ENCODE measurements at places on chromosomes 11 and 22. TPM values are rescaled to one million over a fixed set of nuclear protein-coding genes. Genes with fewer than 3 reads are reported as not detected.
A peak's percentile ranks its signal among the peaks of the same experiment; 100 is the strongest.

ACTN3 gene
- 0.57 TPM for total RNA-seq

DNA sequence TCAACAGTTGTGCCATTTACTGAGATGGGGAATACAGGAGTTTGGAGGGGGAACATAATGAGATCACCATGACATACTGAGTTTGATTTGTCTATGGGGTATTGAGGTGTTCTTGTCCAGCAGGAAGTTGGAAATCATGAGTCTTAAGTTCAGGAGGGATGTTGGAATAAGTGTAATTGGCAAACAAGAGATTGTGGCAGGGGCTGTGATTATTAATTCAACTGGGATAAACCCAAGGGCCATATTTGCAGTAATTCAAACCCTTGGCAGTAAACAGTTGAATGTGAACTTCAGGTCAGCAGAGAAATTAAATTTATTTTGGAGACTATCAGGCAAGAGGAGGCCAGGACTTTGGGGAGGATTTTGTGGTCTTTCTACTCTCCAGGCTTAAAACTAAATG lies 33.4 kb downstream of the ADM start:
- H3K27ac ChIP-seq: no peak overlapping the region
- H3K4me3 ChIP-seq: no peak overlapping the region
- H3K36me3 ChIP-seq: no peaks in the 10 kb centered on the region
- DNase-seq: no peak
- H3K4me1 ChIP-seq: no peaks in the 10 kb centered on the region

DNA sequence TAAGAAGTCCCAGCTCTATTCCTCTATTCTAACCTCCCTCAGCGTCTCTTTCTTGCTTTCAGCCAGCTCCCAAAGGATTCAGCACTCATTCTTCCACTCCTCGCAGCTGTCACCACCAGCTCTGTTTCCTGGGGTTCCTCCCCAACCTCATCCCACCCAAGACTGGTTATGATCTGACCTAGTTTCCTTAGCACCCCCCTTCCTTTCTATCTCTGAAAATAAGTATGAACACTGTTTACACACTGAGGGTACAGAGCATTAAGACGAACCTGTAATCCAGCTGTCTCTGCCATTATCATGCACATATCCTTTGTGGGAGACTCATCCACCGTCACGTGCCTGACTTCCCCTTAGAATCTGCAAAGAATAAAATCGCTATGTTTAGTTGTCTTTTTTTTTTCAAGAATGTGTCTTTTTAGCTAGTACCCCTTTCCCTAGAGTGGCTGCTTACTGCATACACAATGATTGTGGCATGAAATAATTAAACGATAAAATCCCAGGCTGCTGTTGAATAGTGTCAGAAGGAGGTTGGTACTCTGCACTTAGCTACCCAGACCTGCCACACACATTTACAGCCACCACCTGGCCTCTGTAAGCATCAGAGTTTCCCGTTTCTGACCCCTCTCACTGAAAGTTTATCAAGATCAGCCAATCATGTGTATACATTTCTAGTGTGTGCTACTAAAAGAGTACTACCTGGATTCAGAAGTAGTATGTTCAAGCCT lies 26.9 kb upstream of the CSTF3 start:
- H3K27ac ChIP-seq: no peak overlapping the region
- no peak for DNase-seq
- no peaks in the 10 kb centered on the region for H3K4me1 ChIP-seq
- no peaks in the 10 kb centered on the region for H3K36me3 ChIP-seq

DNA sequence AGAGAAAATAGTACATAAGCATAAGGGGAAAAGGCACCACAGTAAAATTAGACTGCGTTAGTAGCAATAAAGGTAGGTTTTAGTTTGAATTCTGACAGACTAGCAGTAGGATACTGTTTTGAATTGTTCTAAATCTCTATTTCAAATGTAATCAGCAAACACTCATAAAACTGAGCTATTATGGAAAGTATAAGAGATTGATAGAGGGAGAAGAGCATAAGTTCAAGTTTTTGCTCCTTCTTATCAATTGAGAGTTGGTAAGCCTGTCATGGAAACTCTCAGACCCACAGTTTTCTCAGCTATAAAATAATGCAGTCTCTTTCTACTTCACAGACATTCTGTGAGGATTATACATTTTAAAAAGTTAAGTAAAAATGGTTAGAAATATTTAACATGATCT lies 840.2 kb upstream of the CNTN5 start:
- H3K4me1 ChIP-seq: peaks cover 6% of the 10 kb centered on the region
- no peak overlapping the region for H3K4me3 ChIP-seq
- H3K36me3 ChIP-seq: no peaks in the 10 kb centered on the region

SCGB1A1 gene
- total RNA-seq: not detected

- DNase-seq: no peak
- no peaks in the 10 kb centered on the region for H3K4me1 ChIP-seq
- no peaks in the 10 kb centered on the region for H3K36me3 ChIP-seq
- no peak overlapping the region for H3K4me3 ChIP-seq
- no peak overlapping the region for H3K27ac ChIP-seq
These were observed 880.8 kb downstream of the FAM181B start for GRCh38 chr11:81852896-81853295.

DNA sequence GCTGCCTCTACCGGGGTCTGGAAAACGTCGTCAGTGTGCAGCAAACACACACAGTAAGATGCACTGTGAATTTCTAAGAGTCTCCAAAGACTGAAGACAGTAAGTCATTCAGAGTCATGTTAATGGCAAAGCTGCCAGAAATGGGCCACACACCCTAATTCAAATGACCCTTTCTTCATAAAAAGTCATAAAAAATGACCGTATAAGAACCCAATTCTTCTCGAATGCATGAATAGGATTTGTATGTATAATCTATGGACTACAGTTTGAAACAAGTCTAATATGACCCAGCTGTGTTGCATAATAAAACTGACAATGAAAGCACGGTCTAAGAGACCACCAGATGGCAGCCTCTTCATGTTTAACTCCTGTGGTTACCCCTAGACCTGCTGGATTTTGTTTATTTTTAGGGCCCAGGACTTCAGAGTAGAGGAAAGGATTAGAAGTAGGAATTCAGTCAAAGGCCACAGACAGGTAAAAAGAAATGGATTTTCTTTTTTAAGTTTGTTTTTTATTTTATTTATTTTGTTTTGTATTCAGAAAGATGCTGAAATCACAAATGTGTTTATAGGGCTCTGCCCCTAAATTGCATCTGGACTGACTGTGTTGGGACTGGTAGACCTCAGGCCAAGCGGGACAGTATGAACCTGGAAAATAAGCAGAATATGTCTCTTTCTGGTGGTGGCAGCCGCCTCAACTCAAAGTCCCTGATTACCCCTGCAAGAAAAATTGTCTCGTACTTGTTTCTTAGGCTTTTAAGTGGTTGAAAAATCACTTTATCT lies 32.1 kb upstream of the SLC5A12 start:
- DNase-seq: no peak
- H3K36me3 ChIP-seq: no peaks in the 10 kb centered on the region
- H3K27ac ChIP-seq: no peak overlapping the region
- H3K27me3 ChIP-seq: no peaks in the 10 kb centered on the region
- no peaks in the 10 kb centered on the region for H3K4me1 ChIP-seq

P2RX6 gene
- total RNA-seq: 0.71 TPM

RIMBP3B gene
- 0.29 TPM for total RNA-seq

TMPRSS6 gene
- 7.6 TPM for total RNA-seq

DNA sequence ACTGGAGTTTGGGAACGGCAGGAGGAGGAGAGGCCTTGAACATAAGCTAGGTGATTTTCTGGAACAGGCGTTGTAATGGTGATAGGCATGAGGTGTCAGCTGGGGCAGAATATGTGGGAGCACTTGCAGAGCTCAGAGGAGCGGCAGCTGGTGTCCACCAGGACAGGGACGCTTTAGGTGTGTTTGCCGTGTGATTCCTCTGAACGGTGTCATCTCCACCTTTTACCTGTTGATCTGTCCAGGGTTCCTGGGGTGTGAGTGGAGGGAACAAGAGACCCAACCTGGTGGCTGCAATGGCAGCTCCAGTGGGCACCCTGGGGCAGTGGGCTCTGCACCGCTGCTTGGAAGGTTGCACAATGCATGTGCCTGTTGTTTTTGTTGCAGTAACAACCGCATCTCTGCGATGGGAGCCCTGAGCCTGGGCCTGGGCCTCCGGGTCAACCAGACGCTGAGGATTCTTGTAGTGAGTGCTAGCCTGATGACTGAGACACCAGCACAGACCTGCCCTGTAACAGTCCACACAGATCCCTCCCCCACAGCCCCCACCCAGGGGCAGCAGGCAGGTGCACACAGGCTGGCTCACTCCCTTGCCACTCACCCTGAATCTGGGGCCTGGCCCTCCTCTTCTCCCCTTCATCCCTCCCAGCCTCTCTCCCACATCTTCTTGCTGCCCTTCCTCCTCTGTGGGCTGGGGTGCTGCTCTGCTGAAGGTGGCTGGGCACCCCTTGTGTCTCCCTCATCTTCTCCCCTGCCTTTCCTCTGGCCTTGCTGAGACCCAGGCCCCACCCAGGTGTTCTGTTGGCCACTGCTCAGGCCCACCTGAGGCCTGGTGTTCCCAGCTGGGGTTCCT lies 9.2 kb downstream of the LRRC74B start:
- H3K27ac ChIP-seq: no peak overlapping the region
- no peak for DNase-seq
- H3K4me3 ChIP-seq: no peak overlapping the region
- no peaks in the 10 kb centered on the region for H3K36me3 ChIP-seq
- H3K27me3 ChIP-seq: no peaks in the 10 kb centered on the region

CDC45 gene
- total RNA-seq: 19.0 TPM

UBQLN3 gene
- not detected for total RNA-seq

DNA sequence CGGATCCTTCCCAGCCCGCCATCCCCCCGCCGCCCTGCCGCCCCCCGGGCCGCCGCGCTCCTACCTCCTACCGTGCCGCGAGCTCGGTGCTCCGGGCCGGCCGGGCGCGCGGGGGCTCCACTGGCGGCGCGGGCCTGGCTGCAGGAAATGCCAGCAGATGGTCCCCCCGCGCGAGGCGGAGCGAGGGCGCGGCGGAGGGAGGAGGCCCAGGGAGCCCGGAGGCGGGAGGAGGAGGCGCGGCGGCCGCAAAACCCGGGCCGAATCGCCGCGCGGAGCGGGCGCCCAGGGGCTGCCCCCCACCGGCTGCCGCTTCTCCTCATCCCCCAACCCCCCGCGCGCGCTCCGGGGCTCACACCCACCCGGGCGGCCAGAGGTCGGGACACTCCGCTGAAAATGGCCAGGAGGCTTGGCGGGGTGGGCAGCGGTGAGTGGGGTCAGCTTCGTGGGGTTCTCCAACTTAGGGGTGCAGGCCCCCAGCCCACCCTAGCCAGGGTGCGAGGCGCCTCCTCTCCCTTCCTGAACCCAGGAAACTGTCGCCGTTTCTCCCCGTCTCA lies at the start of gene OSBPL5:
TSS of gene OSBPL5 (minus strand) at position 159 of the 554 bp plus-strand sequence. CDS start 36,162 bp downstream, outside the sequence.
- H3K4me1 ChIP-seq: peaks cover 38% of the 10 kb centered on the region
- H3K36me3 ChIP-seq: no peaks in the 10 kb centered on the region

F2 gene
- total RNA-seq: 12.1 TPM

DNA sequence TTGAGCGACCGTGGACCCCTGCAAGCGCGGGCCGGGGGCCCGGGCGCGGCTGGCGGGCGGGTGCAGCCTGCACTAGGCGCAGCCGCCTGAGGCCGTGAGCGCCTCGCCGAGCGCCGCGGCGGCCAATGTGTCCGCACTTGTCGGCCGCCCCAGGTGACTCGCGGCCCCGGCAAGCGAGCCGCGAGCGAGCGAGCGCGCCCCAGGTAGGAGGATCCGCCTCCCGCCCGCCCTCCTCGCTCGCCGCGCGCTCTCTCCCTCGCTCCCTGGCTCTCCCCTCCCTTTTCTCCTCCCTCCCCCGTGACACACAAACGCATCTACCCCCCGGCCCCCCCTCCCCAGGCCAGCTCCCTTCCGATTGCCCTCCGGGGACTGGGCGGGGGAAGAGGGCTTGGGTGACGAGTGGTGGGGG lies at the start of gene WNT7B:
TSS of gene WNT7B (minus strand) at position 160 of the 409 bp plus-strand sequence. CDS start 408 bp downstream, outside the sequence.
- H3K4me3 ChIP-seq: peak within 1 kb of the TSS; percentile 83
- H3K4me1 ChIP-seq: peaks cover 11% of the 10 kb centered on the region
- peak within 1 kb of the TSS; percentile 76 for H3K27ac ChIP-seq
- H3K36me3 ChIP-seq: no peaks in the 10 kb centered on the region
- peaks cover 39% of the 10 kb centered on the region for H3K27me3 ChIP-seq

DNA sequence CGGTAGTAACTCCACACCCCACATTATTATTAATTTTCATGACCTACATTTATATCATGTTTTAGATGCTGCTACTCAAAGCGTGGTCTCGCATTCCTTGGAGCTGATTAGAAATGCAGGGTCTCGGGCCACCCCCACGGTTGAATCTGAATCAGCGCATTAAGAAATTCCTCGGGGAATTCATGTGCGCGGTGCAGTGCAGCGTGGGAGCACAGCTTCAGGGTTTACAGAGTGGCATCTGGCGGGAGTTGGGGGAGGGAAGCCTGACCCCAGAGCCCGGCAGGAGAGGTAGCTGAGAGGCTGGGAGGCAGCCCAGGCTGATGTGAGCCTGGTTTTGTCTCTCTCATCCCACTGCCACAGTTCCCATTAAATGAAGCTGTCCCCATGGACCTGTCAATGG lies 48.1 kb upstream of the DAGLA start:
- no peaks in the 10 kb centered on the region for H3K27me3 ChIP-seq
- peaks cover 33% of the 10 kb centered on the region for H3K4me1 ChIP-seq
- no peak for DNase-seq
- no peak overlapping the region for H3K27ac ChIP-seq
- H3K4me3 ChIP-seq: no peak overlapping the region
- no peaks in the 10 kb centered on the region for H3K36me3 ChIP-seq

GRCh38 chr11:22049276-22049675 lies 143.6 kb upstream of the ANO5 start:
- no peaks in the 10 kb centered on the region for H3K4me1 ChIP-seq
- DNase-seq: no peak
- H3K4me3 ChIP-seq: no peak overlapping the region
- no peaks in the 10 kb centered on the region for H3K27me3 ChIP-seq

- no peaks in the 10 kb centered on the region for H3K4me1 ChIP-seq
- no peak for DNase-seq
- no peak overlapping the region for H3K27ac ChIP-seq
These were observed 918 bp upstream of the OR51Q1 start for GRCh38 chr11:5420993-5421392.

MS4A6E gene
- not detected for total RNA-seq

KCNK7 gene
- 1.1 TPM for total RNA-seq

DNA sequence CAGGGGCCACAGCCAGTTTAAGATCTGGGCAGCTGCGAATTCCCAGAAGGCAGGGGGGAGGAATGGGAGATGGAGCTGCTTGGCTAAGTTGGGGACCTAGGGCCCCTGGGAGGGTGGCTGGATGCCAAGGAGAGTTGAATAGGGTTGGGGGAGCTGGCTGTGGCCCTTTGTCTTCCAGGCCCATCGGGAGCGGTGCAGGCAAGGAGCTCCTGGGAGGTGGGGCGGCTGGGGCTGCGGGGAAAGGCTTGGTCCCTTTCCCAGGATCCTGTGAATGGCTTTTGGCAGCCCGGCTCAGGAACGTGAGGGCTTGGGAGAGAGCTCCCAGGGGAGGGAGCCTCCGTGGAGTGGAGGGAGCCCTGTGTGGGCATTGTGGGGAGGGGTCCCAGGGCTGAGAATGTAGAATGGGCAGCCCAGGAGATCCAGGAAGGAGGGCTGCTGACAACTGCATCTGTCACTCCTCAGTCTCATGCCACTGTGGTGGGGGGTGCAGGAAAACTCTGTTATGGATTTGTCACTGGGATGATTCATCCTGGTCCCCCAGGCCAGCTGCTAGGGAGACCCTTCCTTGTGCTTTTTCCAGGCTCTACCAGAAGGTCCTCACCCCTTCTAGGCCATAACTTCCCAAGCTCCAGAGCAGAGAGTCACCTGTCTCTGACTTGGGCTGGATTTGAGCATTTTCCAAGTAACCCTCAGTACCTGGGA lies 6.0 kb downstream of the FREY1 start:
- no peaks in the 10 kb centered on the region for H3K36me3 ChIP-seq
- peaks cover 4% of the 10 kb centered on the region for H3K4me1 ChIP-seq
- H3K27ac ChIP-seq: peak overlapping the region; percentile 71
- peak overlapping the region; percentile 91 for H3K4me3 ChIP-seq
- H3K27me3 ChIP-seq: no peaks in the 10 kb centered on the region
- no peak for DNase-seq

CUL5 gene
- 37.9 TPM for total RNA-seq
